ENCODE measurements at places on chromosomes 7 and 10.

DNA sequence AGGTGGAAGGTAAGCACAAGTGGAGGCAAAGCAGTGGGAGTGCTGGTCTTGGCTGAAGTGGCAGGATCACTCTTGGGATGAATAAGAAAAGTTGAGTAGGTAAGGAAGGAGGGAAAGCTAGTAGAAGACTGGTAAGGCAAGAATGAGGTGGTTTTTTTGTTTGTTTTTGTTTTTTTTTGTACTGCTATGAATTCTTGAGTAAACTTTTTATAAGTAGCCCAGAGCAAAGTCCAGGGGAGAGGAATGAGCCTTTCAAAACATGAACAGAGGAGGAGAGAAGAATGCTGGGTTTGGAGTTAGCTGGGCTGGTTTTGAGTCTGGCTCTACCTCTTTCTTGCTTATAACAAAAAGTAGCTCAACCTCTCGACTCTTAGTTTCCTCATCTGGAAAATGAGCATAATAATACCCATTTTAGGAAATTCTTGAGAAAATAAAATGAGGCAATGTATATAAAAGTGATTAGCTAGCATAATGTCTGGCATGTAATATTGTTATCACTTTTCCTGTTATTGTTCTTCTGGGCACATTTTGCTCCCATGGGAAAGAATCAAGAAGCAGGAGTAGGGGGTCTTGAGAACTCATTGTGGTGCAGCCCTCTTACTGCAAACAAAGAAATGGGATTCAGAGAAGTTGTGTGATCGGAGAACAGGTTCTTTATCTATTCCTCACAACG lies 24.1 kb upstream of the LRRC17 start:
- DNase-seq, result no peak

GRCh38 chr10:26723016-26723415 lies 25.5 kb downstream of the PDSS1 start:
- no peak for DNase-seq

GRCh38 chr10:132878730-132879407 lies 63.5 kb downstream of the CFAP46 start:
- no peak for DNase-seq

DNA sequence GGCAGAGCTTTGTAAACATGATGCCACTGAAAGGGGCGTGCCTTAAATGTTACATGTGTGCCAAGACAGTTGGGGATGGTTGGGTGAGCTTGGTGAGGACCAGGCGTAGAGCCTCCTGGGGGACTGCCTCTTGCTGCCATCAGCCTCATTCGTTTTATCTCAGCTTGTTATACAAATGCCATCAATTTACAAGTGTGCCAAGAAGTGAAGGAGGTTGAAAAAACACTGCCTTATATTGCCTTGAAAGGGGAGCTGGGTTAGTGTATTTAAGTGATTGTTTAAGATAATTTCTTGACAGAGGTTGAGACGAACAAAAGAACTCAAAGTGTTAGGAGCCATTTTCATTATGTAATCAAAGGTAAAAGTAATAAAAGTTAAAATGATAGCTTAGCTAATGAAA lies 354.7 kb downstream of the PHTF2 start:
- no peak for DNase-seq

- no peak for DNase-seq
These were observed 81.8 kb downstream of the NPSR1 start for GRCh38 chr7:34739651-34740300.

DNA sequence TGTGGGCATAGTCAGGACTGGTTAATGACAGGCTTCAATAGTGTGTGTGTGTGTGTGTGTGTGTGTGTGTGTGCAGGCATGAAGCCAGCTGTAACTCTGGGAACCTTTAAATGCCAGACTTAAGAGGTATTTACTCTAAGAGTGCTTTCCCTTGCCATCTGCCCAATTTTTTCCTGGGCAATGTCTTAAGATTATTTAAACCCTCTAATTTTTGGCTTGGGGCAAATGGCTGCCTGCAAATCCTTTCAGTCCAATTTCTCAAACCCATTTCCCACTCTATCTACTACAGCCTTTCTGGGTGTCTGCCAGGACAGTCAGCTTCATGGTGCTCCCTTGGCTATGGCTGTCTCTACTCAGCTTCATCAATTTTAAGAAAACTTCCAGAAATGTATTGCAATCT lies 62.6 kb upstream of the C1GALT1 start:
- DNase-seq, result no peak

DNA sequence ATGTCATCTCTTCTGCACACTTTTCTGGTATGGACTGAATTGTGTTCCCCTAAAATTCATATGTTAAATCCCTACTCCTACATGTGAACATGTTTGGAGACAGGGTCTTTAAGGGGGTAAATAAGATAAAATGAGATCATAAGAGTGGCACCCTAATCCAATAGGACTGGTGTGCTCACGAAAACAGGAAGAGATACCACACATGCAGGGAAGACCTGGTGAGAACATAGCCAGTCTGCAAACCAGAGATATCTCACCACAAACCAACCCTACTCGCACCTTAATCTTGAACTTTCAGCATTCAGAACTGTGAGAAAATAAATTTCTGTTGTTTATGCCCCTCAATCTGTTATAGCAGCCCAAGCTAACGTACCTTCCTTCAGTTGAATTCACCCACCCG lies 51.8 kb downstream of the VWDE start:
- no peak for DNase-seq

GRCh38 chr7:105838627-105839231 lies 37.7 kb downstream of the ATXN7L1 start:
- no peak for DNase-seq

- no peak for DNase-seq
These were observed 94.3 kb downstream of the IQUB start for GRCh38 chr7:123440101-123440548.

DNA sequence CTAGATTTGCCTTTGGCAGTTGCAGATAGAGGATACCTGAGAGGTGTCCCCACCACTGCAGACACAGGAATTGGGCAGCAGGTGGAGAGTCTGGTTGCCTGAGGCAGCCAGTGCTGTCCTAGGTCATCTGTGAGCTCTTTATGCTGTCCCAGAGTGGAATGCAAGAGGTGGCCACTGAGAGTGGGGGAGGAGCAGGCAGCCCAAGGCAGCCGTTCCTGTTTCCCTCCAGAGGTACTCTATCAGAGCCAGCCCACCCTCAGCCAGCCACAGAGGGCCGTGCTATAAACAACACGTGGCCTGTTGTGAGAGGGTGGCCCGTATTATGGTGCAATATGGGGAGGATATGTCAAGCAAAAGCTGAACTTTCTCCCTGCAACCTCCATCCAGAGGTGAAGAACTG lies 8.5 kb downstream of the LRRC18 start:
- DNase-seq, result no peak

DNA sequence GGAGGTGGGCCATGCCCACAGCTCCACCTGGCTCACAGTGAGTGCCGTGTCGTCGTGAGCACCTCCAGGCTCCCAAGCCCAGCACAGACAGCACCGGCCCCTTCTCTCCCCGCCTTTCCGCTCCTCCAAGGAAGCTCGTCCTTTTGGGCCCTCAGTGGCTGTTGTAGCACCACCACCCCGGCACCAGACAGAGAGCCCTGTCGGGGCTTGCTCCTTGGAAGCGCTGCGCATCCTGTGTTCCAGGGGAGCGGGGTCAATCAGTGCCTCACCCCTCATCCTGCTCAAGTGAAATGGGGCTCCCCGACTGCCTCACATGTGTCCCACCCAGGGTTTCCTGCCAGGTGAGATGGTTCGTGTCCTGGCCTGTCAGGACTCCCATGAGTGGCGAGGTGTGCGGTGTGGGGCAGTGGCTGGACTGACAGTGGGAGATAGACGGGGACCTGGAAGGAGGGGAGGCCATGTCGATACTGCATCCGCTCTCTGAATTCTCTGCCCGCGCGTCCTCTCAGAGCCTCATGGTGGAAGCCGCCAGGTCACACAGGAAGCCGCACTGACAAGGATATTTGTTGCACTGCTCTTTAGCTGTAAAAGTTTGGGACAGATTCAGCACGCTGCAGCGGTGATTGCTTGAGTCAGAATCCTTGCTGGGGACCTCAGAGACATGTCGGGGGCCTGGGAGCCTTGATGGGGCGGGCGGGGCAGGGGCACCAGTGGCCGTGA lies 107.1 kb downstream of the INPP5A start:
- DNase-seq, result no peak

GRCh38 chr7:130823060-130823459 lies 89.1 kb upstream of the KLF14 start:
- DNase-seq, result no peak

DNA sequence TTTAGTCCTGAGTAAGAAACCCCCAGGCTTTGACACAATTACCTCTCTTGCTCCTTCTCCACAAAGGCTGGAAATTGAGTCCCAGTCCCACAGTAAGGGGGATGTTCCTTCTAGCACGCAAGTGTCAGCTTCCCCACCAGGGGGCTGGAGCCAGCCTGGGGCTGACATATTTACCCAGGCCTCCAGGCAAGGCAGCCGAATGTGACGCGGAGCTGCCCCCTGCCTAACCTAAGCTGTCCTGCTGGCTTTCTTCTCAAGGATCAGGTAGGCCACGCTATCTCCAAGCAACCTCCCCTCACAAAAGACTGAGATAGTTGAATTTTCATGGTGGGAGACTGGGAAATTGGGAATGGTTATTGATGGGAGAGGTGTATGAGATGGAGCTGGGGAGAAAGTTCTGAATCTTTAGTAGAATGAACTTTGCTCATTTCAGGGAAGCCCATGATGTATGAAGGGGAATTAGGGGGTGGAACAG lies 19.2 kb upstream of the BMPER start:
- no peak for DNase-seq

DNA sequence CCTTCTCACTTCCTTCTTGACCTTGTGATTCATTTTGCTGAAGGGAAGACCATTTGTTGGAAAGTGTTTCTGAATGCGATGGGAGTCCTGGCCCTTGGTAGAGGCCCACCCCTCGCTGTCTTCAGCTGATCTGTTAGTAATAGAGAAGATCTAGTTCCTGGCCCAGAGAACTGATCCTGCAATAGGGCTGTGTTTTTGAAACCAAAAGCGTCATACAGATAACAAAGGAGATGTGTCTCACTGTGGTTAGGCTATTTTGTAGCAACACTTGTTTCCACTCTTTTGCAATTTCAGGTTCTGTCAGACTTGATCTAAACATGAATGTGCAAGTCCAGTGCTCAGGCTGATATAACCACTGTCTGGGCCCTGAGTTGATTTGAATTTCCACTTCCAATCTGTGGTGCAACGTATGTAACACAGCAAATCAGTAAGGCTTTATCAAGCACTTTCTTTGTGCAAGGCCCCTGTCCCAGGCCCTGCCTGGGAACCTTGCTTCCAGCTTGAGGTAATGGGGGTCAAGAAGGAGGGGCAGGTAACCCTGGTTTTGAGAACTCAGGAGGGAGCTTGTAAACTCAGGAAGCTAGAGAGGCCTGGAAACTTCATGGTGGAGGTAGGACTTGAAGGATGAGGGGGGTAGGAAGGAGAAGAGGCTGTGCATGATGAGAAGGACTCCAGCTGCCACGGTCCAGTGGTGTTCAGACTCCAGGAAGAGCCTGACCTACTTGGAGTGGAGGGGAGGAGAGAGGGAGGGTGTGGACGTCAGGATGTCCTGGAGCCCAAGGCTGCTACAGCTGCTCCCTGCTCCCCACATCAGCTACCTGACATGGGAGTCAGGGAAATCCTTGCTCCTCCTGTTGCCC lies 42.2 kb upstream of the SRGN start:
- no peak for DNase-seq

- no peak for DNase-seq
These were observed 10.2 kb downstream of the PLEKHA8 start for GRCh38 chr7:30038196-30038980.

DNA sequence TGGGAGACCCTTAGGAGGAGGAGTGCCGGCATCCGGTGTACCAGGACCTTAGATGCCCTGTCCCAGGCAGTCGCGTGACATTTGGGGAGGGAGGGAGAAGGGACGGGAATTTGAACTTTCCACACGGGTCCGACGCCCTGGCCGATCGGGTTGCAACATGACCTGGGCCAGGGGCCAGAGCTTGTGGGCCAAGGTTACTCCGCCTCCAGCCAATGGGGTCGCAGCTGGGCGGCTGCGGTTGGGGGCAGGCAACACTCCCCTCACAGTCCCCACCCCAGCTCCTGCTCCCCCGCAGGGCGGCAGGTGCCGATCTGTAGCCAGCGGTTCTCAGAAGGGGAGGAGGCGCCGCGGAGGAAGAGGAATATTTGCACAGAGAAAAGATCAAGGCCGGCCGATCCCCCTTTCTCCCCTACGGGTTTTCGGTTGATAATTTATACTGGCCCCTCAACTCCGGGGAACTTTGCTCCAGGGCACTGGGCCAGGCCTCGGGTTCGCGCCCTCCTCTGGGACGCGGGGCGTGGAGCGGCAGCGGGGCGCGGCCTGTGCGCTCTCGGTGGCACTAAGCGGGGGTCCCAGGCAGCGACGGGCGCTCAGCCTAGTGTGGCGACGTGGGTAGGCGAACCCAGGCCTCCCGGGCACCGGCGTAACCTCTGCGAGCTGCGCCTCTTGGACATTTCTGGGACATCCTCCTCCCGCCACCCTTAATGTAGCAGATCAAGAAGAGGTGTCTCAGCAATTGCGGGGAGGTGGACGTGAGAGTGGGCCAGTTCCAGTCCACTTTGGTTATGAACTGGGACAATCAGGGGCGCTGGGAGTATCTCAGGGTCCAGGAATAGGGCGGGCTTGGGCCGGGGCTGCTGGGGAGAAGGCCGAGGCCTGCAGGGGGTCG lies 1.2 kb downstream of the MLXIPL start:
- DNase-seq, result no peak

DNA sequence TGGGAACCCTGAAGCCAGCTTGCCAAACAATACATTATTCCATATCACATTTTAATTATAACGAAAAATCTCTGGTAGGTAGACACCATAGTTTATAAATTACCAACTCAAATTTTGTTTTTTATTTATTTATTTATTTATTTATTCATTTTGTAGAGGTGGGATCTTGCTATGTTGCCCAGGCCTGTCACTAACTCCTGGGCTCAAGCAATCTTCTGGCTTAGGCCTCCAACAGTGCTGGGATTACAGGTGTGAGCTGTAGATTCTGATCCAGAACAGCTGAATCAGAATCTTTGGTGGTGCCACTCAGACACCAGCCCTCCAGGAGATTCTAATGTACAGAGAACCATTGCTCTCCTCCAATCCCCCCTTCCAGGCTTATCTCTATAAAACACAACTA lies 1.7 kb downstream of the PON2 start:
- no peak for DNase-seq

DNA sequence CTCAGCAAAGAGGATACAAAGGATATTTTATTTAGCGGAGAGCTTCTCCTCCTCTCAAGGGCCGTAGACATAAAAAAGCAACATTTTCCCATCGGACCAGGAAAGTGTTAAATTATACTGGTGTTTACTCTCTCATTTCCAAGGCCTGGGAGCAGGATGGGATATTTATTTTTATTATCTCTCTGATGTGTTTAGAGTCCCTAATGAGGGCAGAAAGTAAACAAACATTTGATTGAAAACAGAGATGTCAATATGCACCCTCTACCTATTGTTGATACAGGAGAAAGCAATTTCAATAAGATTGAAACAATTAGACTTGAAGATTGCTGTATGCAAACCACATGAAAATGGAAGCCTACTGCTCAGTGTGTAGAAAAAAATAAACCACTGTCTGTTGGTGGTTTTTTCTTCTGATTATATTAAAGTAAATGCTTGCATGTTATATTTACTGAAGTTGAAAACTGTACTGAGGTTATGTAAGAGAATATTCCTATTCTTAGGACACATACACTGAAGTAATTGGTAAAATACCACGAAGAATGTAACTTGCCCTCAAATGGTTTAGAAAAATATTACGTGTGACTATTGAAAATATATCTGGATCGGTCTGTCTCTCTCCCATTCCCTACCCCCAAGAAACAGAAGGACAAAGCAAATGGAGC lies 59.3 kb downstream of the ATXN7L1 start:
- DNase-seq, result no peak

GRCh38 chr7:66100408-66101050 lies 14.1 kb upstream of the CRCP start:
- DNase-seq, result no peak

GRCh38 chr7:34747176-34747781 lies 89.3 kb downstream of the NPSR1 start:
- no peak for DNase-seq

Data from stimulated activated CD4-positive, alpha-beta T cell treated with anti-CD3 and anti-CD28 coated beads, Interleukin-15, amount 100 ng/mL, for 1 hour (primary cell).